H1 (cell line): ENCODE measurements at places on chromosomes 16 and 17. TPM values are rescaled to one million over a fixed set of nuclear protein-coding genes. Genes with fewer than 3 reads are reported as not detected.

- no peaks in the 10 kb centered on the region for H3K27me3 ChIP-seq
- no peak overlapping the region for H3K4me3 ChIP-seq
- no peak for DNase-seq
- H3K36me3 ChIP-seq, result no peaks in the 10 kb centered on the region
- peaks cover 12% of the 10 kb centered on the region; the same call in 1 of the 2 replicates for H3K4me1 ChIP-seq
- no peak overlapping the region for H3K27ac ChIP-seq
Measured at GRCh38 chr16:76197900-76198299, 79.3 kb upstream of the CNTNAP4 start.

DNA sequence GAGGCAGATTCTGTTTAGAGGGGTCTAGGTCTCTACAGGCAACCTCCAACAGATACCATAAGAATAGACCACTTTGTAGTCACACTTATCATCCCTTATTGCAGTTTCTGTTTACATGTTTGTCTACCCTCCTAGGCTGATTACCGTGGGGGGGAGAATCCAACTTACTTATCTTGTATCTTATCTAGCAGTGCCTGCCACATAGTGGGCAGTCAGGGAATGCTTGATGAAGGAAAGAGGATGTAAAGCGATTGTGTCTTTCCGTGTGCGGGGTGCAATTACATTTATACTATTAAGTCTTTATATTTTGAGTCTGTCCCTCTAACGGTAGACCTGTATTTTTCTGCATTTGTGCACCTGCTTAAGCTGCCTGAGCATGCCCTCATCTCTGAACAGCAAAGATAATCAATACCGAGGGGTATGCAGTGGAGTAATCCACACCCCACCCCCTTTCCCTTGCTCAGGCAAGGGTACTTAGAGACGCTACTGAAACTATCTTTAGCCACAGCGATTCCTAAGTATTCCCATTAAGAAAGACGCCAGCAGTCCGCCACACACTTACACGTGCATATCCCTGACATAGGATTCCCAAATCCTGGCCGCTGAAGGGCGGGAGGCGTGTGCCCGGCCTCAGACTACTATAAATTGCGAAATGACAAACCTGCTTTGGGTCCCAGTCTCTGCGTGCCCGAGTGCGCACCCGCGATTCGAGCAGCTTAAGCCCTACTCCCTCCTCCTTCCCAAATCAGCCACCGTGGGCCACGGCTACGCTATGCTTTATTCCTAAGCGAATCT, 635 bp upstream of the AATF start:
- peak overlapping the region; percentile 75 for H3K4me3 ChIP-seq
- H3K4me1 ChIP-seq, result peaks cover 8% of the 10 kb centered on the region
- H3K27ac ChIP-seq, result no peak overlapping the region
- H3K27me3 ChIP-seq, result peaks cover 44% of the 10 kb centered on the region

Gene ORC6
- total RNA-seq, result 64.7 and 67.4 TPM in 2 replicates

GRCh38 chr17:67365738-67366192, 612 bp downstream of the PSMD12 start:
- H3K4me3 ChIP-seq, result peak overlapping the region; percentile 86
- no peaks in the 10 kb centered on the region for H3K27me3 ChIP-seq
- peaks cover 1% of the 10 kb centered on the region for H3K36me3 ChIP-seq
- DNase-seq, result no peak
- peaks cover 3% of the 10 kb centered on the region; the same call in 1 of the 2 replicates for H3K4me1 ChIP-seq
- H3K27ac ChIP-seq, result peak overlapping the region; percentile 94

DNA sequence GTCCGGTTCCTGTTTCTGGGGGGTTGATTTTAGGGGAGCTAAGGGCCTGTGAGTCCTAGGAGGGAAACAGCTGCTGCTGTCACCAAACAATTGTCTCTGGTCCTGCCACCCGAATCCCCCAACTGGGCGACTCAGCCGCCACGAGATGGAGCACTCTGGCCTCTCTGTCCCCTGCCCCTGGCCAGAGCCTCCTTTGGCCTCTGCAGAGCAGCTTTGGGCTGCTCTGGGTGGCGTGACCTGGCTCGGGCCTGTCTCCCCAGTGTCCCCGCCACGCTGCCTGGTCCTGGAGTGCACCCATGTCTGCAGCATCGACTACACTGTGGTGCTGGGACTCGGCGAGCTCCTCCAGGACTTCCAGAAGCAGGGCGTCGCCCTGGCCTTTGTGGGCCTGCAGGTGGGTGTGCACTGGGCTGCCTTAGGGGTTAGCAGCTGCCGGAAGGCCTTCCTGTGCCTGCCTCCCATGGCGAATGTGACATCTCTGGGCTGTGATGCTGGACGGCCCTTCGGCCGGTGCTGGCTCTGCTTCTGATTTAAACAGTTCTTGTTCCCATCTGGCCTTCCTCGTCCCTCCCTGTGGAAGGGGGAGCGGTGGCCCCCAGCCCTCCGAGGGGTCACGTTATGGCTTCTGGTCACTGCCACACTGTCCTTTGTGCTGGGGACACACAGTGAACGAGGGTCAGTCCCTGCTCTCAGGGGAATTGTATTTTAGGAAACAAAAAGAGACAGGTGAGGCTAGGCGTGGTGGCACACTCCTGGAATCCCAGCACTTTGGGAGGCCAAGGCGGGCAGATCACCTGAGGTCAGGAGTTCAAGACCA, 11.6 kb upstream of the RNF213 start:
- H3K27ac ChIP-seq, result no peak overlapping the region
- H3K4me1 ChIP-seq, result no peaks in the 10 kb centered on the region; the same call in 1 of the 2 replicates
- H3K4me3 ChIP-seq, result no peak overlapping the region
- peaks cover 4% of the 10 kb centered on the region; the same call in 1 of the 2 replicates for H3K36me3 ChIP-seq
- H3K27me3 ChIP-seq, result no peaks in the 10 kb centered on the region

- no peaks in the 10 kb centered on the region for H3K4me1 ChIP-seq
- H3K27ac ChIP-seq, result no peak overlapping the region
- no peaks in the 10 kb centered on the region for H3K36me3 ChIP-seq
- H3K27me3 ChIP-seq, result no peaks in the 10 kb centered on the region
- no peak for DNase-seq
Measured at GRCh38 chr17:52470553-52470952, 312.0 kb upstream of the CA10 start.

Gene CCR7
- 0.17 TPM in 1 of 2 replicates, not detected in the other for total RNA-seq

DNA sequence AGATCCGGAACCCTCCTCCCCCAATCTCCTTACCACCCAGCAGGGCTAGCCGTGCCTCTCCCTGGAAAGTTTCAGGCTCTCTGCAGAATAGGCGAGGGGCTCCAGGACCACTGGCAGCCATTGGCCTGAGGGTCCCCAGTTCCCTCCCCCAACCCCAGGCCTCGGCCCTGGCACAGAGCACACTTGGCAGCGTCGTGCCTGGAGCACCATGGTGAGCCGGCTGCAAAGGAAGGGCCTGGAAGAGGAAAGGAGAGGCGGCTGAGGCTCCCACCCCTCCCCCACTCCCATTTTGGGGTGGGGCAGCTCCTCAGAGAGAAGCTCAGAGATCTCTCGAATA, 369 bp upstream of the BTBD17 start:
- peaks cover 5% of the 10 kb centered on the region; the same call in 1 of the 2 replicates for H3K36me3 ChIP-seq
- DNase-seq, result peak; percentile 80
- peak overlapping the region; percentile 48; the same call in 1 of the 2 replicates for H3K27ac ChIP-seq
- H3K4me3 ChIP-seq, result peak overlapping the region; percentile 45

DNA sequence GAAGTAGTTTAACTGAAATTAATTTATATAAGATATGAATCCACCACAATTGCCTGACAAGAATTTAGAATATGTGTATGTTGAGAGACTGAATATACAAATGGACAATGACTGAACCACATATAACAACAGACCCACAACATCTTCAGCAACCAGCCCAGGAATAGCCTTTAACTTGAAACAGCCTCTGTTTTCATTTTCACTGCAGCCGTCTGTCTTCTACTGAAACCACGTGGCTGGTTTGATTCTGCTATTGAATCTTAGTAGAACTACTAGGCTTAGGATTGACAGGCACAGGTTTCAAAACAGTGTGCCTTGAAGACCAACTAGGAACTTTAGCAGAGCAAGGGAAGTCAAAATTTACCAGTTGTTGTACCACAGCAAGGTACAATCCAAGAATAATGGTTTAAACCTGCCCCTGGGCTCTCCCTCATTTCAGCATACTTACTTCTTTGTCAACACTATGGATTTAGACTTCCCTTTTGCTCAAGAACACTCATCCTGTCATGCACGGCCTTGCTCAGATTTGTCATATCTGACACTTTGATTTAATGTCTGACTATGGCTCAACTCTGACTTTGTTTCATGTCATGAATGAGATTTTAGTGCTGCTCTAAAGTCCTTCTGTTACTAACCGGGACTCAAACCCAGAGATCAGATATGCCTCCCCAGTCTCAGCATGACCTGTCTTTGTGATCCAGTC, 355.0 kb downstream of the KIF2B start:
- no peaks in the 10 kb centered on the region for H3K27me3 ChIP-seq
- peaks cover 2% of the 10 kb centered on the region for H3K4me1 ChIP-seq

Gene CASKIN2
- 28.9 and 32.3 TPM in 2 replicates for total RNA-seq

DNA sequence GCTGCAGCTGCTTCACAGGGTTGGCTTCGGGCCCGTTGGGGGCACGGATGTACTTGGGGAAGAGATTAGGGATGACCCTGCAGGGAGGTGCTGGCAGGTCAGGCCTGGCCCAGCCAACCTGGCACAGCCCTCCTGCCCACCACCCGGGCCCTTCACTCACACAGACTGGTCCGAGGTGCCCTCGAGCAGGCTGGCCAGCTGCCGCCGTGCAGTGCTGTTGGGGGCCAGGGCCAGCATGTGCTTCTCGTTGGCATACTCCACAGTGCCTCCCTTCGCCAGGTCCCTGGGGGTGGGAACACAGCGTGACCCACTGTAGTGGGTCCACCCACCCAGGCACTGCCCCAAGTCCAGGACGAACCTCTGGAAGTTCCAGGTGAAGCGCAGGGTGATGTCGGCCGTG, 9.9 kb downstream of the CTU2 start:
- no peaks in the 10 kb centered on the region for H3K4me1 ChIP-seq
- H3K27me3 ChIP-seq, result no peaks in the 10 kb centered on the region
- no peak overlapping the region for H3K4me3 ChIP-seq

DNA sequence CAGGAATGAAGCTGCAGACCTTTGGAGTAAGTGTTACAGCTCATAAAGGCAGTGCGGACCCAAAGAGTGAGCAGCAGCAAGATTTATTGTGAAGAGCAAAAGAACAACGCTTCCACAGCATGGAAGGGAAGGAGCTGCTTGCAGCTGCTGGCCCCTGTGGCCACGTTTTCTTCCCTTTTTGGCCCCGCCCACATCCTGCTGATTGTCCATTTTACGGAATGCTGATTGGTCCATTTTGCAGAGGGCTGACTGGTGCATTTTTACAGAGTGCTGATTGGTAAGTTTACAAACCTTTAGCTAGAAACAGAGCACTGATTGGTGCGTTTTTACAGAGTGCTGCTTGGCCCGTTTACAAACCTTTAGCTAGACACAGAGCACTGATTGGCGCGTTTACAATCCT, 841.5 kb downstream of the CDH11 start:
- no peaks in the 10 kb centered on the region for H3K4me1 ChIP-seq
- H3K27me3 ChIP-seq, result no peaks in the 10 kb centered on the region
- DNase-seq, result no peak
- H3K27ac ChIP-seq, result no peak overlapping the region
- H3K36me3 ChIP-seq, result no peaks in the 10 kb centered on the region

DNA sequence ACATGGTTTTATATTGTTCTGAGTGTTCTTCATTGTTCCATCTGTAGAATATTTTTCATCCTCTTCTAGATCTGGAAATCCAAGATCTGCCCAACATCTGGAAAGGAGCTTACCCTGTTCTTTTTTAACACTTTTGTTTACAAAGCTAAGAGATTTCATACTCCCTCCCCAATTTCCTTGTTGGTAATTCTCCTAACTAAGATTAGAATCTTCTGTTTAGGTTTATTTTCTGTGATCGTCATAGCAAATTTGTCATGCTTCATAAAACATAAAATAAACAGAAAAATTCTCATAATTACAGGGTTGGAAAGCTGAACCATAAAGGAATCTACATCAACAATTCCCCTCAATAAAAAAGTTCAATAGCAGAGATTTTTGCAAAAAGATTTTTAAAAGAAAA, 580.3 kb upstream of the CA10 start:
- no peaks in the 10 kb centered on the region for H3K27me3 ChIP-seq
- no peaks in the 10 kb centered on the region for H3K4me1 ChIP-seq
- H3K27ac ChIP-seq, result no peak overlapping the region
- DNase-seq, result no peak
- H3K4me3 ChIP-seq, result no peak overlapping the region
- no peaks in the 10 kb centered on the region for H3K36me3 ChIP-seq

DNA sequence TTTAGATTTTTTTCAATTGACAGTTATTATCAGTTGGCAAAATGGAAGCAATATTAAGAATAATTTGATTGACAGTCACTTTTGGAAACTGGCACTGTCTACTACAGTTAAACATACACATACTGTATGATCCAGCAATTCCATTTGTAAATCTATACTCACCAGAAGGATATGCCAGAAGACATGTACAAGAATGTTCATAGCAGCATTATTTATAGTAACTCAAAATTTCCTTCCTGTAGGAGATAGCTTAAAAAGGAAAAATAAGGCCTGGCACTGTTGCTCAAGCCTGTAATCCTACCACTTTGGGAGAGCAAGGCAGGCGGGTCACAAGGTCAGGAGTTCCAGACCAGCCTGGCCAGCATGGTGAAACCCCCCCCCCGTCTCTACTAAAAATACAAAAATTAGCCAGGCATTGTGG, 89.3 kb downstream of the VMP1 start:
- DNase-seq, result no peak
- H3K27me3 ChIP-seq, result no peaks in the 10 kb centered on the region
- H3K4me1 ChIP-seq, result no peaks in the 10 kb centered on the region
- H3K27ac ChIP-seq, result no peak overlapping the region

Gene CETP
- not detected in 2 replicates for total RNA-seq

Gene GAS7
- 12.2 and 14.5 TPM in 2 replicates for total RNA-seq

DNA sequence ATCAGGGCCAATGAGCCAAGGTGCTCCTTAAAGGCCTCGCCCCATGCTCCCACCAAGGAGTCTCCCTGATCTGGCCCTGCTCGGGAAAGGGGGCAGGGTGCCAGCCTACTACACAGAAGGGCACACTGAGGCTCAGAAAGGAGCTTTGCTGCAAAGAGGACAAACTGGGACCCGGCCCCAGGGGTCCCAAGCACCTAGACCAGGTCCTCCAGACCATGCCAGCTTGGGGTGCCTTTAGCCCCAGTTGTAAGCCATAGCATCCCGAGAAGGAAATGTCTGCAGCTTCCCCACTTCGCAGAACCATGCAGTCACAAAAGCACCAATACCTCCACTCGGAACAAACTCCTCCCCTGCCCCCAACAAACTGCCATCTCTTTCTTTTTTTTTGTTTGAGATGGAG, 74.8 kb upstream of the CDC42EP4 start:
- no peaks in the 10 kb centered on the region for H3K27me3 ChIP-seq
- H3K4me1 ChIP-seq, result no peaks in the 10 kb centered on the region; the same call in 1 of the 2 replicates
- H3K27ac ChIP-seq, result no peak overlapping the region
- H3K4me3 ChIP-seq, result no peak overlapping the region

GRCh38 chr16:3510416-3510815, 9.6 kb downstream of the CLUAP1 start:
- H3K4me3 ChIP-seq, result no peak overlapping the region
- H3K4me1 ChIP-seq, result no peaks in the 10 kb centered on the region
- H3K27me3 ChIP-seq, result no peaks in the 10 kb centered on the region
- peaks cover 9% of the 10 kb centered on the region for H3K36me3 ChIP-seq
- no peak for DNase-seq
